ENCODE measurements at places on chromosomes 5 and 9. TPM values are rescaled to one million over a fixed set of nuclear protein-coding genes. Genes with fewer than 3 reads are reported as not detected.

DNA sequence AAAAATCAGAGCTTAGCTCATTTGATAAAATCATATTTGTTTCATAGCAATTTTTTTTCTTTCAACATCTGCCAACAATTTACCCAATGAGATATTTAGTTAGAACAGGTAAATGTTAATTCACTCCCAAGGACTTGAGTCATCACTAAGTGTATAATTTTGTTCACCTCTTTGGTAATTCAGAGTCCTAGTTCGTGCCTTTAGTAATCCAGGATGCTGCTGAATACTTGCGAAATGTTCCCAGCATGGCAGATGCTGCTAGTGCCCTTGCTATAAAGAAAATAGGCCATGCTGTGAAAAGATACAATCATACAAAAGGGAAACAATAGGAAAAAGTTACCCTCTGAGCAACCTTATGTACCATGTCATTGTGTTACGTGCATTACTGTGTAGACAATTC lies 210.5 kb downstream of the CSNK1G3 start:
- H3K4me3 ChIP-seq, result no peak overlapping the region
- H3K36me3 ChIP-seq, result no peaks in the 10 kb centered on the region
- no peaks in the 10 kb centered on the region for H3K27me3 ChIP-seq
- H3K4me1 ChIP-seq, result no peaks in the 10 kb centered on the region
- H3K27ac ChIP-seq, result no peak overlapping the region

The ANP32B gene
- 65.7 TPM for total RNA-seq

The PCDHB15 gene
- 10.7 TPM for total RNA-seq

The LCN12 gene
- total RNA-seq, result 0.27 TPM

DNA sequence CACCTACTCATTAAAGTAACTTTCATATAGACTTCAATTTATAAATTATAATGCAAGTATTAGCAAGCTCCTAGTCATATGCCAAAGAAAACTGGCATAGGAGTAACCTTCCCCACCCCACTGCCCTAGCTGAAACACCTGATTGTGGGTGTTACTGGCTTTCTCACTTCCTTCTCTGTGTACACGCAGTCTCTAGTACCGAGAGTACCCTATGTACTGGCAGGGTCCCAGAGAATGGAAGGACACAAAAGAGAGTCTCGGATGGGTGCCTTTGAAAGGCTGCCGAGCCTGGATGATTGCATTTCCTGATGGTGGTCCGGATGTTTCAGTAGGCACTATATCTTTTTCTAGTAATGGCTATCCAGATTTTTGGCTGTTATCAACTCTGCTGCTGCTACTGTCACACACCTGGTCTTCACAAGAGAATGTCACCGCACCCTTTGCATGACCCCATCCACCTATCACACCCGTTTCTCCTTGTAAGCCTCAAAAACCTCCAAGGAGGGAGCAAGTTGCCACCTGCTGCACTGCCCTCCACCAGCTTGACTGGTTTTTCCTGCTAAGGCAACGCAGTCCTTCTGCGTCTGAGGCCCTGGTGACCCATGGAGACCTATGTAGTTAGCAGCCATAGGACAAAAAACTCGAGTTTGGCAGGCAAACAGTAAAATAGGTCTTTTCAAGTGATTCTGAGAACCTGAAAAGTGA lies 53.8 kb upstream of the CLINT1 start:
- peaks cover 9% of the 10 kb centered on the region for H3K4me1 ChIP-seq
- no peak for DNase-seq
- H3K36me3 ChIP-seq, result no peaks in the 10 kb centered on the region
- H3K27ac ChIP-seq, result no peak overlapping the region
- H3K27me3 ChIP-seq, result no peaks in the 10 kb centered on the region

The GFM2 gene
- 11.6 TPM for total RNA-seq

The PELO gene
- 44.7 TPM for total RNA-seq

The ARID3C gene
- total RNA-seq, result not detected

DNA sequence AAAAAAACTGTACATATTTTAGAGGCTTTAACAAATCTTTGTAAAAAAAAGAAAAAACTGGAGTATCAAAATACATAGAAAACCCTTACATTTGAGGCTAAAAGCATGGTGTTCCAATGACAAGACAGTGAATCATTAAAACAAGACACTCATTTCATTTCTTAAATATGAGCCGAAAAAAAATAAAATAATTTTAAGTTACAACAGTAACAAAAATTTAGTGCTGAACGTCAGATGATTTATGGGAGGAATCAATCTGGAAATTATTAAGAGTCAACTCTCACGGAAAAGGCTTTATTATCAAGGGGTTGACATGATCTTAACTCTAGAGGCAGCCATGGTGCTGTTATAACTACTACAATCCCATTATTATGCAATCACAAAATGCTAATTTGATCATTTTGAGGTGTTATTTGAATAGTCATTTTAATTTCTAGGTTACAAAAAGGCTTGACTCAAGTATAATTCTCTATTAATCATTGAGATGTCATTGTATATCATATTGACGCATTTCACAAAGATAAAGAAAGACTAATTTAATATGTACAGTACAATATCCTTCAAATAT lies 51.9 kb downstream of the MAPKAP1 start:
- H3K36me3 ChIP-seq, result no peaks in the 10 kb centered on the region
- no peak overlapping the region for H3K4me3 ChIP-seq
- DNase-seq, result no peak
- no peak overlapping the region for H3K27ac ChIP-seq
- no peaks in the 10 kb centered on the region for H3K27me3 ChIP-seq

- peaks cover 13% of the 10 kb centered on the region for H3K36me3 ChIP-seq
- peaks cover 20% of the 10 kb centered on the region for H3K4me1 ChIP-seq
- DNase-seq, result no peak
- H3K4me3 ChIP-seq, result no peak overlapping the region
- H3K27ac ChIP-seq, result peak overlapping the region; percentile 72
- no peaks in the 10 kb centered on the region for H3K27me3 ChIP-seq
These were observed 31.7 kb downstream of the GPR21 start for GRCh38 chr9:123065196-123065595.

The OTP gene
- not detected for total RNA-seq

DNA sequence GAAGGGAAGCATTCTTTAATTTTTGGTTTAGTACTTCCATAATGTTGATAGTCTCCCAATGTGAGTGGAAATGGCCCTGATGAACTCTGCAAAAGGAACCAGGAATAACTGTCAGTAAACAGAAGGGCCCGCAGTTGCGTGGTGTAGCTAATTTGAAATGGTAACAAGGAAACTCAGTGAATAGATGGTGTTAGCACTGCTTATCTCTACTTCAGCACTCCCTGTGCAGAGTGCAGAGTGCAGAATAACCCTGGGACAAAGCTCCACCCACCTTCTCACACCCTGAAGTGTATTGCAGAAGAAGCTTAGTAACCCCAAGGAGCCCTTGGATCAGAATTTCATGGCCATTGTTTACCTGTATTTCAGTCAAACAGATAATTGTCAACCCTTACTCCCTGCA lies 158.9 kb downstream of the PCSK5 start:
- no peak overlapping the region for H3K4me3 ChIP-seq
- H3K4me1 ChIP-seq, result no peaks in the 10 kb centered on the region
- no peaks in the 10 kb centered on the region for H3K27me3 ChIP-seq
- no peak overlapping the region for H3K27ac ChIP-seq
- no peak for DNase-seq
- no peaks in the 10 kb centered on the region for H3K36me3 ChIP-seq

DNA sequence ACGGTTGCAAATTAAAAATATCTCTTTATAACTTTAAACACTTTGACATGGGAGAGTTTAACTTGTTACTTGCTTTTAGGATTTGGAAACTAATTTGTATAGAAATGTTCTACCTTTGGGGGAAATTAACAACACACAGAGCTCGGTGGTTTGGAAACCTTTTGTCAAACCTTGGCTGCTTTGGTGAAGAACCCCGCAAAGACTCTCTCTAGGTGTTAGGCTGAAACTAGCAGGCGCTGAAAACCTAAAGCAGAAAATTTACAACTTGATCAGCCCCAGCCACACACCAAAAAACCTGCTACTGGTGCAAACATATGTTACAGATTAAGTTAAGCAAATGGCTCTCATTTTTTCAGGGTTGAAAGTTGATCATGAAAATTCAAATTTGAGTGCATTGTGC lies 25.8 kb downstream of the NR2F1 start:
- H3K4me3 ChIP-seq, result no peak overlapping the region
- H3K27ac ChIP-seq, result no peak overlapping the region
- no peaks in the 10 kb centered on the region for H3K36me3 ChIP-seq
- H3K27me3 ChIP-seq, result peaks cover 47% of the 10 kb centered on the region
- no peak for DNase-seq

The POU5F2 gene
- total RNA-seq, result 6.2 TPM

The TAF1L gene
- not detected for total RNA-seq

GRCh38 chr9:89362647-89363310 lies 44.5 kb downstream of the SECISBP2 start:
- H3K4me1 ChIP-seq, result no peaks in the 10 kb centered on the region
- no peaks in the 10 kb centered on the region for H3K27me3 ChIP-seq
- no peak overlapping the region for H3K27ac ChIP-seq
- no peak overlapping the region for H3K4me3 ChIP-seq
- DNase-seq, result no peak
- peaks cover 37% of the 10 kb centered on the region for H3K36me3 ChIP-seq

The LHX3 gene
- not detected for total RNA-seq

- no peak for DNase-seq
- H3K4me1 ChIP-seq, result no peaks in the 10 kb centered on the region
- H3K27me3 ChIP-seq, result no peaks in the 10 kb centered on the region
- H3K27ac ChIP-seq, result no peak overlapping the region
- no peaks in the 10 kb centered on the region for H3K36me3 ChIP-seq
These were observed 116.1 kb upstream of the PITX1 start for GRCh38 chr5:135149956-135150723.

The RAB14 gene
- total RNA-seq, result 32.9 TPM

- H3K36me3 ChIP-seq, result no peaks in the 10 kb centered on the region
- H3K4me1 ChIP-seq, result peaks cover 11% of the 10 kb centered on the region
- peak overlapping the region; percentile 25 for H3K27ac ChIP-seq
- no peak for DNase-seq
- no peaks in the 10 kb centered on the region for H3K27me3 ChIP-seq
- H3K4me3 ChIP-seq, result no peak overlapping the region
These were observed 43.3 kb downstream of the ANKRD33B start for GRCh38 chr5:10607023-10607665.

The PCDHB10 gene
- total RNA-seq, result 6.1 TPM

GRCh38 chr5:135102716-135103574 lies 68.9 kb upstream of the PITX1 start:
- no peak overlapping the region for H3K4me3 ChIP-seq
- no peak overlapping the region for H3K27ac ChIP-seq
- no peaks in the 10 kb centered on the region for H3K4me1 ChIP-seq
- H3K27me3 ChIP-seq, result no peaks in the 10 kb centered on the region
- DNase-seq, result no peak
- H3K36me3 ChIP-seq, result no peaks in the 10 kb centered on the region

The LECT2 gene
- total RNA-seq, result not detected

DNA sequence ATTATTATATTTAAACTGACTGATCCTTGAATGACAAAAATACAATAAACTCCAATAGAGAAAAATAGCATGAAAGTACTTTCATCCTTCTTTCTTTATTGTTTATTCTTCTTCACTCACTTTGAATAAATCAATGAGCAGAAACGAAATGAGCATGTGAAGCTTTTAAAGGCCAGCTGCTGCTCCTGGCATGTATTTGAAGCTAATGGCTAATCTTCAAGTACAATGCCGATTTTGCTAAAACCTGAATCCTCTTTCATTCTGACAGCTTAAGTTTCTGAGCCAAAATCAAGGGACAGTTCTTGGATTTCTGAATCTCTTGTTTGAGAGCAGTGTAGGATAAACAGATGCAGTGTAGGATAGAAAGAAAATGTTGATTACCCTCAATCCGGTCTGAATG lies 237.3 kb downstream of the CDH10 start:
- H3K36me3 ChIP-seq, result no peaks in the 10 kb centered on the region
- H3K4me3 ChIP-seq, result no peak overlapping the region
- H3K27ac ChIP-seq, result no peak overlapping the region
- no peaks in the 10 kb centered on the region for H3K4me1 ChIP-seq
- H3K27me3 ChIP-seq, result no peaks in the 10 kb centered on the region
- DNase-seq, result no peak

DNA sequence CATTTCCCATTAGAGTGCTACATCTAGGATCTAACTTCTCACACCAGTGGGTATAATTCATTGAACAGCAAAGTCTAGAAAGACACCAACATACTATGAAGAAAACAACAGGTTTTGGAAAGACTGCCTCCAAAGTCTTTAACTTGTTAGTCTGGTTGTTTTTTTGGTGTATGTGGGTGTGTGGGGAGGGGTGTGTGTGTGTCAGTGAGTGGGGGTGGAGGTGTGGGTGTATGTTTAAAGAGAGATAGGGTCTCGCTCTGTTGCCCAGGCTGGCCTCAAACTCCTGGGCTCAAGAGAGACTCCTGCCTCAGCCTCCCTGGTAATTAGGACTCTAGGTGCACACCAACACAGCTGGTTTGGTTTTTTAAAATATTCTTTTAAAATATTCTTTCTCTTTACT lies 59.7 kb downstream of the AP3B1 start:
- no peak overlapping the region for H3K4me3 ChIP-seq
- H3K27me3 ChIP-seq, result no peaks in the 10 kb centered on the region
- peaks cover 19% of the 10 kb centered on the region for H3K4me1 ChIP-seq
- H3K36me3 ChIP-seq, result no peaks in the 10 kb centered on the region

DNA sequence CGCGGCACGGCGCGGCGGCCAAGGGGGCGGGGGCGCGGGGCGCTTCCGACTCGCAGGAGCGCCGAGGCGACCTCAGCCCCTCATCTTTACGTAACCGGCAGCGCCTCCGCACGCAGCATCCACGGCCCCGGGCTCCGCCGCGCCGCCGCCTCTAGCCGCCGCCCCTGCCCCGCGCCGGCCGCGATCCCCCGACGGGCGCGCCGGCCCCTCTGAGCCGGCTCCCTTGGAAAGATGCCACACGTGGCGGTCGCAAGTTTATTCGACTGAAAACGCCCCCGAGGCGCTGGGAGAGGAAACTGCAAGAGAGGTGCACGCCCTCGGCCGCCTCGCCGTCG lies 1.0 kb downstream of the KLF9 start:
- no peaks in the 10 kb centered on the region for H3K27me3 ChIP-seq
- peaks cover 35% of the 10 kb centered on the region for H3K4me1 ChIP-seq
- H3K36me3 ChIP-seq, result no peaks in the 10 kb centered on the region

The GNAQ gene
- total RNA-seq, result 58.8 TPM

DNA sequence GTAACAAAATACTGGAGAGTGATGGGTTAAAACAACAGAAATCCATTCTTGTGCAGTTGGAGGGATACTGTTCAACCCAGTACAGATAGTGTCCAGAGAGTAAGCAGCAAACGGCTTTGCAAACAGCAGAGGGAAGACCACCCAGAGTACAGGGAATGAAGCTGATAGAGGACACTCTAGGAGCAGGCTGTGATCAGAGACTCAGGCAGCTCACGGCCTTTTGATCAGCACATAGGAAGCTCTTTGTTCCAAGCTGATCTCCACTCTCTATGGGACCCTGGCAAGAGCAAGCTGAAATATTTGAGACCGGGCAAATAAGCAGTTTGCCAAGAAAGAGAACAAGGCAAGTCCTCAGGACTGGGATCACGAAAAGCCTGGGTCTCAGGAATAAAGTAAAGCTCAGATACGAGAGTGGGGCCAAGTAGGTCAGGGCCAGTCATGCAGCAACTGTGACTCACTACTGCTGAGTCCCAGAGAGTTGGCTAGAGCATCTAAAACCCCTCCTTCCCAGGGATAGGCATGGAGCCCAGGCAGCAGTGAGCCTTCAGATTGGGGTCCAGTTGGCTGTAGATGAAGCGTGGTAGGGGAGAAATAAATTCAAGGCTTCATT lies 52.4 kb downstream of the MELK start:
- H3K4me1 ChIP-seq, result peaks cover 7% of the 10 kb centered on the region
- peak; percentile 20 for DNase-seq
- H3K27ac ChIP-seq, result peak overlapping the region; percentile 29
- no peak overlapping the region for H3K4me3 ChIP-seq
- no peaks in the 10 kb centered on the region for H3K27me3 ChIP-seq

GRCh38 chr5:75514323-75514722 lies 2.6 kb downstream of the POLK start:
- H3K4me3 ChIP-seq, result no peak overlapping the region
- peaks cover 25% of the 10 kb centered on the region for H3K4me1 ChIP-seq
- H3K27me3 ChIP-seq, result no peaks in the 10 kb centered on the region
- DNase-seq, result no peak
- H3K27ac ChIP-seq, result no peak overlapping the region

The FRMPD1 gene
- not detected for total RNA-seq

The THOC3 gene
- 8.7 TPM for total RNA-seq

The CAVIN4 gene
- 0.27 TPM for total RNA-seq
